ENCODE measurements at places on chromosomes 2 and 18.

- peak; percentile 94 for DNase-seq
Observed at GRCh38 chr2:120552800-120553481, 182.7 kb upstream of the GLI2 start.

DNA sequence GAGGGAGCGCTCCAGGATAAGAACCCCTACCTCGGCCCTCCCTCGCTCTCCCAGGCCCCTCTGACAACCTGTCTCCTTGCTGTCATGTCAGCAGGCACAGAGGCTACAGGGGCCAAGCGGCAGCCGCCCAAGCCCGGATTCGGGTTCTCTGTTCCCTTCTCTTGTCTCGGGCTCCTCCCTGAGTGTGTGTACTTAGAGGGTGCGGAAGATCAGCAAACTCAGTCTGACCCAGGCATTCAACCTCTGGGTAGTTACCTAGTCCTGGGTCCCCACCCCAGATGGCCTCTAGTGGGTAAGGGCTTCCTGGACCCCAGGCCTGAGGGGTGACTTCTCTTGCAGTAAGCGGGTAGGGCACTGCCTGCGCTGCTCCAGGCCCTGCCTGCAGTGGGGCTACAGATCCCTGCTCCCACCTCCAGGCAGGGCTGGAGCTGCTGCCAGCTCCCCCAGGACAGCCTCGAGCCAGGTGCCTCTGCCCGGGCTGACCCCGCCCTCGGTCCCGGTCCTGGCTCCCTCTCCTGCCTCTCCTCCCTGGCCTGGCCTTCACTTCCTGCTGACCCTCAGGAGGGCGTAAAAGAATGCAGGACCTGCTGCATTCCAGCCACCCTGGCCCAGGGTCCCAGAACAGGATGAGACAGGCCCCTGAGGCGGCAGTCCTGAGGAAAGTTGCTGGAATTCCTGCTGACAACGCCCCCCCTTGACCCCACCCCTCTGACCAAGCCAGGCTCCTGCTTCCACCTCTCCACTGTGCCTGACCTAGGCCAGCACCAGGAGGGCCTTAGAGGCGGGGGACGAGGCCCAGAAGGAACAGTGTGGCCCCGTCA, 22.0 kb downstream of the GPC1 start:
- no peak for DNase-seq

DNA sequence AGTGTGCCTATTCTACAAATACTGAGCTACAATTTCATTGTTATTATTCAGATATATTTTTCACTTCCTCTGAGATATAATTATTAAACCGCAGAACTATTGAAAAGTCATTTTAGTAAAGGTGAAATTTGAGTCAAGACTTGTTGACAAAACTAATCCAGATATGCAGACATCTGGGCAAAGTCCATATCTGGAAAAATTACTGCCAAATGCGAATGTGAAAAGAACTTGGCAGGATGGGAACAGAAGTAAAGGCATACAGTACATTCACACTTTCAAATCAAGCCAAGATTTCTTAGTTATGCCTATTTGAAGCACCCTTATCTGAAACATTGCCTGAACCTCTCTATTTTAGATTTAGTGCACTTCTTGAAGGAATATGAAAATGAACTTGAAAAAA, 923.6 kb downstream of the CCDC85A start:
- DNase-seq: no peak

DNA sequence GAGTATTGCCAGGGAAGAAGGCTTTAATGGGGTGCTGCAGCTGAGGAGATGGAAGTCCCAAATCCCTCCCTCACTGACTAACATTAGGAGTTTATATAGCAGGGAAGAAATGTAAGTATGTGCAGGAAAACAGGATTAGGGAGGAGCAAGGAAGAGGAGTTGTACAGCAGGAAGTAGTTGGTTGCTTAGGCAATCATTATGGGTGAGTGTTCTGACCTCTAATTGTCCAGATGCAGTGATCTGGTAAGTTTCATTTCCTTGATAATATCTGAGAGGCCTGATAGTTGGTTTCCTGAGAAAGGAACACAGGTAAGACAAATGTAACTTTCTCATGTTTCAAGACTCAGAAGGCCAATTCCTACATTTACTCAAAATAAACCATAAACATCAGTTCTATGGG, 331.9 kb upstream of the GULP1 start:
- no peak for DNase-seq

DNA sequence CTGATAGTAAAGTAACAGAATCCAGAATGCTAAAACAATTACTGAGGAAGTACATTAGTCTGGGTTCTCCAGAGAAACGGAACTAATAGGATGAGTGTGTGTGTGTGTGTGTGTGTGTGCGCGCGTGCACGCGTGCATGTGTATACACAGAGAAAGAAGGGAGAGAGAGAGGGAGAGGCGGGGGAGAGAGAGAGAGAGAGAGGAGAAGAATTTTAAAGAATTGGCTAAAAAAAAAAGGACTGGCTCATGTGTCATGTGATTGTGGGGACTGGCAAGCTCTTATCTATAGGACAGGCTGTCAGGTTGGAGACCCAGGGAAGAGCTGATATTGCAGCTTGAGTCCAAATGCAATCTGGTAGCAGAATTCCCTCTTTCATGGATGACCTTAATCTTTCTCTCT, 976.2 kb upstream of the CDH2 start:
- DNase-seq: no peak

DNA sequence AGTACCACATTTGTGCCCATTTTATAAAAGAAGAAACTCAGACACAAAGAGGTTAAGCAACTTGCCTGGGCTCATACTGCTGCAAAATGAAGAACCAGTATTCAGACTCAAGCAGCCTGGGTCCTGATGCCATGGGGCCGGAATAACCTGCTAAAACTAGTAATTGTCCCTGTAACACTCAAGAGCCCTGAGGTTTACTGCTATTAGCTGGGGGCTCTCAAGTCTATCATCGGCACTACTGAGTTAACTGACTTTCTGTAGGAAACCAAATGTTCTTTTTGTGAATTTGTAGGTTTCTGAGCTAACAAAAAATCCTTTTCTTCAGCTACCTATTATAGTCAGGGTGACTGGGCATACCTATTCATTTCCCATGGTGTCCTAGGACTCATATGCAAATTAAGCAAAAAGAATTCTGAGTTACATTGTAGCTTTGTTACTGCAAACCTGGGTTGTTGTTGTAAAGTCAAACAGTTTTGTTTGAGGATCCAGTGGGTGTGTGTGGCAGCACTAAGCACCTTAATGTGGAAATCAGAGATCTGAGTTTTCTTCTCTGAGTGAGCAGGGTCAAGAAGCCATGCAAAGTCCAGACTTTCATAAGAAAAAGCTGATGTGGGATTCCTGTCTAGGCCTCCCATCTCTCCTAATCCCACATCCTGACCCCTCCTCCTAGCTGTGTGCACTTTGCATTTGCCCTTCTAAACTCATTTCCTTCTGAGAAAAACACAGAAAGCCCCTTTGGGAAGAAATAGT, 72.4 kb upstream of the TNP1 start:
- DNase-seq: no peak

DNA sequence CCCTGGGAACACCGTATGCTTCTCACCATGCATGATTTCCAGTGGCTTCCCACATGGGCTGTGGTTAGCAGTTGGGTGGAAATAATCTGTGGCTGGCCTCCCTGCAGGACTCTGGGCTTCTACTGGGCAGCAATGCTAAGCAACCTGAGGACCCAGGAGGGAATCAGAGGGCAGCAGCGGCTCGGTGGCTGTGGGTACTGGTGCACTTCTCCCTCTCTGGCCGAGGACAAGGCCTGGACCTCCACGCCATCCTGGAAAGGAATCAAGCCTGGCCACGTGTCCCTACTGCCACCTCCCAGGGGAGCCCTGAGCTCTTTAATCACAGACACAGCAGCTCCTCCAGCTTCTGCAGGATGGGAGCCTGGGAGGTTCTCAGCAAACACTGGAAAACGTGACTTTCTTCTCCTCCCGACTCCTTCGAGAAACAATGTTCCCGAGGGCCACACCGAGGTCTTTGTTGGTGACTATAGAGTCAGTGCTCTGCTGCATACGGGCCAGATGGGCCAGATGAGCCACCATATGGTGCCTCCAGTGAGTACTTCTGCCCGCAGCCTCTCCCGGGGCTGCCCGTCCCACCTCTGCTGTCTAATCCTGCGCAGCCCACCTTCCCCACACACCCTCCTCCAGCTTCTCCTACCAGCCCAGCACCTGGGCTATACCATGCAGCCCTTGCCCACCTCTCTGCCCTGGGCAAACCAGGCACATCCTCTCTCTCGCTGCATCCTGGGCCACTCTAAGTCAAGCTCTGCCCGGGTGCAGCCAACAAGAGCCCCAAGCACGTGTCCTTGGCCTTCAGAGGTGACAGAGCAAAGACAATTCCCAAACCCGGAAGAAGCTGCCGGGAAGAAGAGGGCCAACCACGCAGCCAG, 42.8 kb upstream of the OTOS start:
- DNase-seq: no peak

DNA sequence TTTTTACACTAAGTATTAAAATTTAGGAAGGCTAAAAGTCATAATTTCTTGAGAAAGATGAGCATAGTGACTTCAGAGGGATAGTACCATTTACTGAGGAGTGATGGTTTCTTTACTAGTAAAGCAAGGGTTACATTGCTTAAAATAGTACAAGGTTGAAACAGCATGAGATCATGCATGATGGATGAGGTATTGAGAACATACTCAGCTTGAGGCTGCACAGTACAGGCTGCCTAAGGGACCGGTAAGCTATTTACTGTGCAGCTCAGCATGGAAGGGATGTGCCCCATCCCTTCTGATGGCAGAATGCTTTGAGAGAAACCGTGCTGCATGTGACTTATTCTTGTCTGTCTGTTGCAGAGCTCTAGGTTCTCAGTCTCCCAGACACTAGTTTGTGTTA, 122.1 kb downstream of the EML6 start:
- DNase-seq: no peak

DNA sequence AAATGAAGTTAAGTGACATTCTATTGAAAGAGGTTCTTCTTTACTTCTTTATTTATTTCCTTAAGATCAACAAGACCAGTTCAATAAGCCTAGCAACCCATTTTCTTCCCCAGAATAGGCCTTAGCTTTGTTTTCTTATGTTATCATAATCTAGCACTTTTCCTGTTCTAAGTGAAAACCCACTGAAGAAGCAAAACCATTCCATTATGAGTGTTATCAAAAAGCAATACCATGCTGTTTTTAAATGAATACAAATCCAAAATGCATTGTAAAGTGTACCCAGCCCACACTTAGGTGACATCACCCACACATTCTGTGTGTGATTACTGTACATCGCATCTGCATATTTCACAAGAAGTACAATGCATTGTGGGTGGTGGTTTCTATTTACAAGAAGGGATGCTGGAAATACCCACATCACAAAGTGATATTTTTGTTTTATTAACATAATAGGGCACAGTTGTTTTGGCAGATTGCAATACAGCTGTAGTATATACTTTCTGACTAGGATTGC, 679.5 kb downstream of the KCNJ3 start:
- DNase-seq: peak; percentile 29

DNA sequence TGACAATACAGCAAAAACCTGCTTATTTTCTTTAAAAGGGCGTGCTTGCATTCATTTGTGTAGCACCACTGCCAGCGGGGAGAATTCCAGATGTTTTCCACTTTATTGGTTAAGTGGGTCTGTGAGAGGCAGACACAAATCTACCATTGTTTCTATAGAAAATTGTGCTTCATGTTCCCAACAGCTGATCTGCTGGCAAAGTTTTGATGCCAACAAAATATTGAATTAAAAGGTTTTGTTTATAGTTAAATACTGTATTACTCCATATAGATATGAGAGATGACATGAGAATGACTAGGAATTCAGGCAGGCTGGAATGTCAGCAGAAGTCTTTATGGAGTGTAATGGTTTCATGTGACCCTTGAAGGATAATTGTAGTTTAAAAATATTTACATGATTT, 182.7 kb downstream of the MC4R start:
- no peak for DNase-seq

DNA sequence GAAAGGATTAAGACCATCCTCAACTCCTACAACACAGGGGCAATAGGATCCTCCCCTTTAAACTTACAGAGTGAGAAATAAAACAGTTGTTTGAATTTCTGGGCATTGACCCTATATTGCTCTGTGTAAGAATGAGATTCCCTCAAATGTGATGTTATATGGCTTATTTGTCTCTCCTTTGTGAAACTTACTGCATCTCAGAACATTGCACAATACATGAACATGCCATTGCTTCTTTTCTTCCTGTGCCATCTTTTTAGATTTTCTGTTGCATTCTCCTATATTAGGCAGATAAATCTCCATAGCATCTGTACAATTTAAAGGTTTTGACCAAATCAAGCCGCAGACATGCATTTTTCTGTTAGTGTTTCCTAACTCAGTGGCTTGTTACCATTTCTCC, 941.9 kb upstream of the FANCL start:
- DNase-seq: no peak

DNA sequence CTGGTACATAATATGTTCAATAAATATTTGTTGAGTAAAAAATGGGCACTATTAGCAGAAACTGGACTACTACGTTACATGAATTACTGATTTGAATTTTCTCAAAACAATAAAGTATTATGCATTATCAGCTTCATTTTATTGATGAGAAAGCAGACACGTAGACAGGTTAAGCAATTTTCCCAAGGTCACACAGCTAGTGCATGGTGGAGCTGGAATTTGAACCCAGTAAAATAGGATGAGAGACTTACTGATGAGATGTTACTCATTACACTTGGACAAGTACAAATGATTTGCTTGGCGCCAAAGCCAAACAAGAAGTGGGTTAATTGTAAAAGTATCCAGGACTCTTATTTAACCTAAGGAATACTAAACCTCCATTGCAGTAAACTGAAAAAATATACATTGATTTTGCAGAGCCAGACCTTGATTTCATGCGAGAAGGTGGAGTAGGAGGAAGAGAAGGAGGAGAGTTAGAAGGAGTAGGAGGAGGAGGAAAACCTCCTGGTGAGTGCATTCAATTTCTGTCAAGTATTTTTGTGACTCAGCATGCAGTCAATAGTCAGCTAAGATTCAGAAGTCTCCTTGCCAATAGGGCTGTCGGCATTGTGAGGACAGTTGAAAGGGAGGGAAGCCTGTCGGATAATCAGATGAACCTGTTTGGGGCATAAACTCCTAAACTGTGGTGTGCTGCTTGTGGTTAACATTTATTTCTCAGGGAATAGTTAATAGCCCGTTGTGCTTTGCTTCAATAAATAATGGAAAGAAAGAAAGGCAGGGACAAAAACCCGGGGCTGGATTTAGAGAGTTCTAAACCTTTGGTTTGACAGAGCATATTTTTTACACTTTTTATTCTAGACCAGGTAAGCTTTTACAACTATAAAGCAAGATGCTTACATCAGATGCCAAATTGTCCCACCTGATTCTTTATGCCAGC, 77.0 kb upstream of the TACR1 start:
- peak; percentile 68 for DNase-seq

- no peak for DNase-seq
Observed at GRCh38 chr2:203018181-203018580, 3.5 kb downstream of the NBEAL1 start.

- no peak for DNase-seq
Observed at GRCh38 chr2:197208841-197209240, 101.7 kb downstream of the ANKRD44 start.

DNA sequence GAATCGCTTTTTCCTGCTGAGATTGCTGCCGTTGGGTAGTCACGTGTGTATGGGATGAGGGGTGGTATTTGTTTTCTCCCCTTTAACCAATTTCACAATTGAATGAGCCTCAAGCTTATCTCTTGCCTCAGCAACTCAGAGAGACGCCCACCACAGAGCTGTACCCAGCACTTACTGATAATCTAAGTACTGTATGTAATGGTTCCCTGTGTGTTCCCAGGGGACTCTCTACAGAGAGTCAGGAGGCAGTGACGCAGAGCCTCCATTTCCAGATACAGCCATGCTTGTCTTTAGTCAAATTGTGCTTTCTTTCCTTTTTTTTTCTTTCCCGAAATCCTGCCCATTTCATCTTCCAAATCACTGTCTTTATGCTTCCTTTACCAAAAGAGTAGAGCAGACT, 1102.1 kb upstream of the KLHL29 start:
- no peak for DNase-seq

Measured in MCF 10A (cell line).